D341Med (cell line): ENCODE measurements at places on chromosomes 2 and 18.

DNA sequence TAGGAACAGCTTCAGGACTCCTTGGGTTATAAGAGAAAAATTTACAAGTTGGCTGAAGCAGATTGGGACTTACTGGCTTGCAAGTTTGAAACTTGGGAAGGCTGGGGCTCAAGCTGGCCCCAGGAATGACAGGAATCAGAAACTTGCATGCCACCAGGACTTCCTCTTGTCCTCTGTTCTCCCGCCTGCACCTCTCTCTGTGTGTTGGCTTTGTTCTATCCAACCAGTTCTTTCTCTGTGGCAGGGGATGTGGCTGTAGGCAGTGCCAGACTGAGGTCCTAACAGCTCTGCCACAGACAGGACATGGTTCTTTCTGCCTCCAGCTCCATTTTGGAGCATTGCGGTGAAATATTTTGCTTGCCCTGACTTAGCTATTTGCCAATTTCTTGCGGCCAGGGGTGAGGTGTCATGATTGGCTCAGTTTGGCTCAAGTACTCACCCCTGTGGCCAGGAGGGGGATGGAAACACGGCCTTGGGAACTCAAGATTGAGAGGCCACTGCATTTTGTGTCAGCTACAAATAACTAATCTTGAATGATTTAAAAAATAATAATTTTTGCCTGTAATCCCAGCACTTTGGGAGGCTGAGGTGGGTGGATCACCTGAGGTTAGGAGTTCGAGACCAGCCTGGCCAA, 48.9 kb downstream of the MEP1B start:
- no peak for DNase-seq

GRCh38 chr2:232315049-232315922, 63.3 kb upstream of the ALPP start:
- no peak for DNase-seq

- DNase-seq, result no peak
Observed at GRCh38 chr18:5943514-5943913, 48.2 kb upstream of the TMEM200C start.

- no peak for DNase-seq
Observed at GRCh38 chr2:195337597-195337996, 319.4 kb upstream of the SLC39A10 start.

- no peak for DNase-seq
Observed at GRCh38 chr2:240921311-240921994, 15.3 kb downstream of the CROCC2 start.

GRCh38 chr2:61759005-61759404, 94.9 kb downstream of the FAM161A start:
- DNase-seq, result no peak

DNA sequence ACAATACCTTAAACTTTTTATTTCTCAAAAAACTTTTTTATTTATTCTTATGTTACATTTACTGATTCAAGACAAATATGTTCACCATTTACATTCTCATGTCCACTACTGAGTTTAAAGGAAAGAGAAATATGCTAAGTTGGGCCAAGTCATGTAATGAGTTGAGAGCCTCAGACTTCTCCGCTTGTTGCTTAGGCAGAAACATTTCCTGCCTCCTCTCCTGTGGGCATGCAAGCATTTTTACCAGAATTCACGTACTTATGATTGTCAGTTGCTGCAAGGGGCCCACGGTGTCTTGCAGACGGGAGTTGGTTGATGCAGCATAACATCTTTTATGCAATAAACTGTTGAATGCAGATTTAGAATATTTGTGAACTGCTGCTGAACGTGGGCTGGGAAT, 51.8 kb downstream of the MYO1B start:
- no peak for DNase-seq
